Stomach (tissue), 19 donors: ENCODE measurements at places on chromosomes 7 and 10. TPM values are rescaled to one million over a fixed set of nuclear protein-coding genes. Genes with fewer than 3 reads are reported as not detected.

DNA sequence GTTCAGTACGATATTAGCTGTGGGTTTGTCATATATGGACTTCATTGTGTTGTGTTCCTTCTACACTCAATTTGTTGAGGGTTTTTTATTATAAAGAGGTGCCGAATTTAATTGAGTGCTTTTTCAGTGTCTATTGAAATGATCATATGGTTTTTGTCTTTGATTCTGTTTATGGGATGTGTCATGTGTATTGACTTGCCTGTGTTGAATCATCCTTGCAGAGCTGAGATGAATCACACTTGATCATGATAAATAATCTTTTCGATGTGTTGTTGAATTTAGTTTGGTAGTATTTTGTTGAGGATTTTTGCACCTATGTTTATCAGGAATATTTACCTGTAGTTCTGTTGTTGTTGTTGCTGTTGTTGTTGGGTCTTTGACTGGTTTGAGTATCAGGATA, 39.8 kb downstream of the ATOH7 start:
- no peaks in the 10 kb centered on the region for H3K4me1 ChIP-seq
- no peak overlapping the region for H3K27ac ChIP-seq
- DNase-seq, result no peak
- no peak overlapping the region for H3K4me3 ChIP-seq
- H3K27me3 ChIP-seq, result no peaks in the 10 kb centered on the region

- H3K36me3 ChIP-seq, result no peaks in the 10 kb centered on the region
- H3K4me1 ChIP-seq, result no peaks in the 10 kb centered on the region
- no peak overlapping the region for H3K27ac ChIP-seq
- no peak for DNase-seq
- H3K27me3 ChIP-seq, result no peaks in the 10 kb centered on the region
- no peak overlapping the region for H3K4me3 ChIP-seq
These were observed 9.7 kb downstream of the ADRA2A start for GRCh38 chr10:111086574-111086973.

- H3K4me3 ChIP-seq, result peak within 1 kb of the TSS; percentile 78
- peaks cover 40% of the 10 kb centered on the region for H3K4me1 ChIP-seq
- H3K36me3 ChIP-seq, result no peaks in the 10 kb centered on the region
- H3K27me3 ChIP-seq, result no peaks in the 10 kb centered on the region
- H3K27ac ChIP-seq, result peak within 1 kb of the TSS; percentile 96
These were observed at the start of gene TES for GRCh38 chr7:116210345-116211005. Gene TES (plus strand): TSS chr7:116210539. CDS start chr7:116210708, 169 bp downstream.

GRCh38 chr7:2355705-2356008, 1.0 kb downstream of the EIF3B start:
- H3K4me1 ChIP-seq, result peaks cover 67% of the 10 kb centered on the region
- DNase-seq, result no peak

DNA sequence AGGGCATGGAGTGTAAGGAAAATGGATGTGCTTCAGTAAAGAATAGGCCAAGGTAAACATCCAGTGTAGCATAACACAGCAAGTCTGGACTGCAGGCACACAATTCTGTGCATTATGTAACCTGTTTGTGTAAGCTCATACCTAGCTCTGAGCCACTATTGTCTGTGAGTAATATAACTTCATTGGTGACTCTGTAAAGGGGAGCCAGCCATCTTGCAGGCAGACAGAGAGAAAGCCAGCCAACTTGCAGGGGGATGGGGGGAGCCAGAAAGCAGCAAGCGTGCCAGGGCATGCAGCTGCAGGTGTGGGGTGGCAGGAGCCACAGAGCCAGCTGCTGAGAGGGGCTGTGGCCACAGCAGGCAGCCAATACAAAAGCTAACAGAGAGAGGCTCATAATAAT, 449.2 kb downstream of the IPMK start:
- no peaks in the 10 kb centered on the region for H3K36me3 ChIP-seq
- no peaks in the 10 kb centered on the region for H3K27me3 ChIP-seq
- no peak for DNase-seq
- no peak overlapping the region for H3K27ac ChIP-seq

DNA sequence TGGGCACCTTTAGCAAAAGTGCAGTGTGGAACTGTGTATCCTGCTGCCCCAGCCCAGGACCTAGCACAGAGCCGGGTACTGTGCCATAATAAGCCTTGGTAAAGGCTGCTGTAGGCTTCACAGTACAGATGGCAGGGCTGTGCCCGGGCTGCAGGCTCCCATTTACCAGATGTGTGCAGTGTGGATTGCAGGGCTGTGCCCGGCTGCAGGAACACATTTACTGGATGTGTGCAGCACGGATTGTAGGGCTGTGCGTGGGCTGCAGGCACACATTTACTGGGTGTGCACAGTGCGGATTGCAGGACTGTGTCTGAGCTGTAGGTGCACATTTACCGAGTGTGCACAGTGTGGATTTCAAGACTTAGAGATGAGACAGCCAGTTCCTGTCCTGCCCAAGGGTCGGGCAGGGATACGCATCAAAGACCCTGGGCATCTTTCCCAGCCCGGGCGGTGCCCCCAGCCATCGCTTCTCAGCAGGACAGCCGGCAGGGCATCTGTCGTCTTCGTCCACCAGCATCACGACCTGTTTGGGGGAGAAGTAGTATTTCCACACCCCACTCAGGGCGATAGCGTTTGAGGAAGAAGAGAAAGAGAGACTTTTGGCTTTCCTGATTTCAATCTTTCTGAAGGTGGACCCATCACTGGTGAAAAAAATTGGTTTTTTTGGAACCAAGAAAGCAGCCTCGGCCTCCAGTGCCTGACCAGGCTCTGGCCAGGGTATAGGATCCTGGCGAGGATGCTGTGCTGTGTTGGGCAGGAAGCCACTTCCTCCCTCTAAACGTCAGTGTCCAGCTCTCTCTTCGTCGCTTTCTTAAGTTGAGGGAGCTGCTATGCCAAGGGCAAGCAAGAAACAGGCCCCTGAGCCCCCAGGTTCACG, 180.8 kb downstream of the CUX1 start:
- no peak overlapping the region for H3K27ac ChIP-seq
- H3K27me3 ChIP-seq, result no peaks in the 10 kb centered on the region
- H3K36me3 ChIP-seq, result no peaks in the 10 kb centered on the region

The LRRC4 gene
- 61.8 TPM for total RNA-seq

- H3K4me3 ChIP-seq, result peak overlapping the region; percentile 10
- H3K27me3 ChIP-seq, result no peaks in the 10 kb centered on the region
- H3K27ac ChIP-seq, result peak overlapping the region; percentile 22
- no peaks in the 10 kb centered on the region for H3K36me3 ChIP-seq
These were observed 9.9 kb upstream of the GSAP start for GRCh38 chr7:77426052-77426404.

DNA sequence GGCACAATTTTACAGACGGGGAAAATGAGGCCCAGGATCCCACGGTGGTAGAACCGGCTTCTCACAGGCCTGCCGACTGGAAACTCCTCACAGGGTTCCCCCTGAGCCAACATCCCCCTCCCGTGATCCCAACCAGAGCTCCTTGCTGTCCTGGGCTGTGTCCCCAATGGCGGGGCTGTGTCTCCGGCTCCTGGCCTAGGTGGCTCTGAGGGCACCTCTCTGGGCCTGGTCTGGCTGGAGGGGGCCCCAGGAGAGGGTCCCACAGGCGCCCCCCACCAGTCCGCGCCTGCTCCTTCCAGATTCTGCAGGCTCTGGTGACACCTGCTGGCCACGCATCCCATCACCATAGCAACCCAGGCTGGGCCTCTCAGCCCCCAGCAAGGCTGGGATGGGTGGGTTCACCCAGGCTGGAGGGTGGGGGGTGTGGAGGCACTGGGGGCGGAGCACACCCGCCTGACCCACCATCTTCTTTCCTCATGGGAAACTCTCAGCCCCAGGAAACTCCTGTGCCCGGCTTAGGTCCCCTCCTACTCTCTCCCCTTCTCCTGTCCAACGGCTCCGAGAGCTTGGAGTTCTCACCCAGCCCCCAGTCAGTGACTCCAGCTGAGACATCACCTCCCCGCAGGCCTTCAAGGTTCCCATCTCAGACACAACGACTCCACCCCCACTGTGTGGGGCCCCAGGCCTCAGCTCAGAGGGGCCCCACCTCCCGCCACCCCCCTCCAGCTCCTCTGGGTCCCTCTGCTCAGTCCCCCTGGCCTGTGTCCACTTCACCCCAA, 27.1 kb upstream of the TNRC18 start:
- H3K27me3 ChIP-seq, result no peaks in the 10 kb centered on the region
- H3K36me3 ChIP-seq, result no peaks in the 10 kb centered on the region
- no peak overlapping the region for H3K27ac ChIP-seq
- no peak overlapping the region for H3K4me3 ChIP-seq

The ZNF783 gene
- total RNA-seq, result 8.5 TPM

- H3K36me3 ChIP-seq, result no peaks in the 10 kb centered on the region
- no peak overlapping the region for H3K4me3 ChIP-seq
- no peaks in the 10 kb centered on the region for H3K4me1 ChIP-seq
- H3K27me3 ChIP-seq, result peaks cover 9% of the 10 kb centered on the region
- DNase-seq, result no peak
These were observed 37.7 kb downstream of the EBF3 start for GRCh38 chr10:129926066-129927055.

DNA sequence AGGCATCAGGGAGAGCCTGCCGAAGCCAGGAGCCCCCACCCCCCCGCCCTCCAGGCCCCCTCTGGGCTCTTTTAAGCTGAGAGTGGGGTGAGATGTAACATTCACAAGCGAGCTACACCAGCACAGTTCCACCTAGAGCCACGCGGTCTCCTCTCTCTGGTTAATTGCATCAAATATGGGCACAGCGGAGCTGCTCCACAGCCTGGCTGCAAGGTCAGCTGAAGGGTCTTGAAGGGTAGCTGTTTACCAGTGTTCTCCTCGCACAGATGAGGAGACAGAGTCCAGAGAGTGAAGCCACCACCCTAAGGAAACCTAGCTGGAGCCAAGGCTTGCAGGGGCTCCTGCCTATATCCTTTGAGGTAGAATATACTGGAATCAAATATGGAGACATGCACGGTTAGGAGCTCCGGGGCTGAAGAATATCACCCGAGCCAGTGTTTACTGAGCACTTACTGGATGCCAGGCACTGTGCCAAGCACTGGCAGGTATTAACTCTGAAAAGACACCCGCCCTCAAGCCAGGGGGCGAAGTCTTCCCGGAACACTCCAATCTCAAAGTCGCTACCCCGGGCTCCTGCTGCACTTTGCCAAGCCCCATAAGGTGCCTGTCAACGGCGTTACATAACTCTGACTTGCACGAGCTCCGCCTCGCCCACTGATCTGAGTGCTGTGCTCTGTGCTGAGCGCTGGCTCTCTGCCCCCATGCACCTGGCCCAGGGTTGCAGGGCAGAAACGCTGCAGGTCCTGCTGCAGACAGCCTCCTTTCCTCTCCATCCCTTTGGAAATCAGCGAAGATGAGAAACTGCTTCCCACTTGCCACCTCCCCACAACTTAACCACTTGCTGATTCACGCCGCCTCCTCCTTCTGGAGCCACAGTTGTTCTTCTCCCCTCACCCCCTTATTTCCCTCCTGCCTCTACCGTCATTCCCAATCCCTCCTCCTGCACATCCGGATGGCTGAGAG, 5.4 kb downstream of the CHST15 start:
- no peak overlapping the region for H3K4me3 ChIP-seq
- H3K36me3 ChIP-seq, result no peaks in the 10 kb centered on the region
- peaks cover 94% of the 10 kb centered on the region for H3K4me1 ChIP-seq
- no peak for DNase-seq

- H3K4me3 ChIP-seq, result no peak overlapping the region
- H3K36me3 ChIP-seq, result no peaks in the 10 kb centered on the region
- no peaks in the 10 kb centered on the region for H3K27me3 ChIP-seq
- no peak for DNase-seq
These were observed 63.2 kb upstream of the PHF14 start for GRCh38 chr7:10910447-10910846.

The REEP3 gene
- total RNA-seq, result 17.1 TPM

GRCh38 chr7:31102151-31102972, 50.3 kb downstream of the ADCYAP1R1 start:
- peaks cover 17% of the 10 kb centered on the region for H3K27me3 ChIP-seq
- H3K4me1 ChIP-seq, result no peaks in the 10 kb centered on the region
- H3K27ac ChIP-seq, result no peak overlapping the region
- peak; percentile 19 for DNase-seq
- no peaks in the 10 kb centered on the region for H3K36me3 ChIP-seq

The AASS gene
- total RNA-seq, result 106 TPM

The AS3MT gene
- 7.6 TPM for total RNA-seq

- DNase-seq, result no peak
- no peaks in the 10 kb centered on the region for H3K27me3 ChIP-seq
- H3K4me3 ChIP-seq, result no peak overlapping the region
- no peaks in the 10 kb centered on the region for H3K36me3 ChIP-seq
- no peaks in the 10 kb centered on the region for H3K4me1 ChIP-seq
These were observed 45.7 kb upstream of the DPYSL4 start for GRCh38 chr10:132141076-132141475.

- no peaks in the 10 kb centered on the region for H3K27me3 ChIP-seq
- no peak overlapping the region for H3K27ac ChIP-seq
- no peak overlapping the region for H3K4me3 ChIP-seq
- peaks cover 8% of the 10 kb centered on the region for H3K36me3 ChIP-seq
- no peak for DNase-seq
These were observed 52.4 kb downstream of the PARP12 start for GRCh38 chr7:140010194-140010895.

- peaks cover 6% of the 10 kb centered on the region for H3K27me3 ChIP-seq
- H3K27ac ChIP-seq, result no peak overlapping the region
- no peak for DNase-seq
- H3K4me3 ChIP-seq, result no peak overlapping the region
- no peaks in the 10 kb centered on the region for H3K4me1 ChIP-seq
These were observed 254.1 kb downstream of the WDR37 start for GRCh38 chr10:1310271-1310789.

- H3K27me3 ChIP-seq, result no peaks in the 10 kb centered on the region
- H3K4me3 ChIP-seq, result no peak overlapping the region
- DNase-seq, result peak; percentile 6
- no peaks in the 10 kb centered on the region for H3K36me3 ChIP-seq
These were observed 745.8 kb downstream of the CNTNAP2 start for GRCh38 chr7:146862415-146862814.

- peak overlapping the region; percentile 95 for H3K27ac ChIP-seq
- DNase-seq, result peak; percentile 79
- peak overlapping the region; percentile 77 for H3K4me3 ChIP-seq
- H3K4me1 ChIP-seq, result peaks cover 29% of the 10 kb centered on the region
- H3K27me3 ChIP-seq, result no peaks in the 10 kb centered on the region
- H3K36me3 ChIP-seq, result no peaks in the 10 kb centered on the region
These were observed 670 bp downstream of the TPK1 start for GRCh38 chr7:144835155-144835611.

DNA sequence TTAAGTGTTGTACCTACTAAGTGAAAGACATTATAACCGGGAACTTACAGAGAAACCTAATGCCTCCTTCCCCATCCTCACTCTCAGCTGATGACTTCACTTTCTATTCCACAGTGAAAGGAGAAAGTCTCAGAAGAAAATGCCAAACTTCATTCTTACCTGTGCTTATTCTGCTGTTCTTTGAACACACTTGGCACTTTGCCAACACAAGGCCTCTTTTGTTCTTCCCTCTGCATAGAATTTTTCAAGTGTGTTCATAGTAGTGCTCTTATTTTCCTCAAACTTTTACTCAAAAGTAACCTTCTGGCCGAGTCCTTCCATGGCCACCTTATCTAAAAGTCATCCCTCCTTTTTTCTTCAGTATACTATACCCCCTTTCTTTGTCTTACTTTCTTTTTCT, 59.4 kb upstream of the ETV1 start:
- no peaks in the 10 kb centered on the region for H3K4me1 ChIP-seq
- no peak overlapping the region for H3K4me3 ChIP-seq
- no peak overlapping the region for H3K27ac ChIP-seq
- no peaks in the 10 kb centered on the region for H3K36me3 ChIP-seq
- H3K27me3 ChIP-seq, result no peaks in the 10 kb centered on the region
